Activated naive CD8-positive, alpha-beta T cell treated with anti-CD3 and anti-CD28 coated beads, Interleukin-2, amount 10 ng/mL, durations not matched to agents 7 days and 5 days (primary cell): ENCODE measurements at places on chromosomes 16 and 17. TPM values are rescaled to one million over a fixed set of nuclear protein-coding genes. Genes with fewer than 3 reads are reported as not detected.
A peak's percentile ranks its signal among the peaks of the same experiment; 100 is the strongest.

DNA sequence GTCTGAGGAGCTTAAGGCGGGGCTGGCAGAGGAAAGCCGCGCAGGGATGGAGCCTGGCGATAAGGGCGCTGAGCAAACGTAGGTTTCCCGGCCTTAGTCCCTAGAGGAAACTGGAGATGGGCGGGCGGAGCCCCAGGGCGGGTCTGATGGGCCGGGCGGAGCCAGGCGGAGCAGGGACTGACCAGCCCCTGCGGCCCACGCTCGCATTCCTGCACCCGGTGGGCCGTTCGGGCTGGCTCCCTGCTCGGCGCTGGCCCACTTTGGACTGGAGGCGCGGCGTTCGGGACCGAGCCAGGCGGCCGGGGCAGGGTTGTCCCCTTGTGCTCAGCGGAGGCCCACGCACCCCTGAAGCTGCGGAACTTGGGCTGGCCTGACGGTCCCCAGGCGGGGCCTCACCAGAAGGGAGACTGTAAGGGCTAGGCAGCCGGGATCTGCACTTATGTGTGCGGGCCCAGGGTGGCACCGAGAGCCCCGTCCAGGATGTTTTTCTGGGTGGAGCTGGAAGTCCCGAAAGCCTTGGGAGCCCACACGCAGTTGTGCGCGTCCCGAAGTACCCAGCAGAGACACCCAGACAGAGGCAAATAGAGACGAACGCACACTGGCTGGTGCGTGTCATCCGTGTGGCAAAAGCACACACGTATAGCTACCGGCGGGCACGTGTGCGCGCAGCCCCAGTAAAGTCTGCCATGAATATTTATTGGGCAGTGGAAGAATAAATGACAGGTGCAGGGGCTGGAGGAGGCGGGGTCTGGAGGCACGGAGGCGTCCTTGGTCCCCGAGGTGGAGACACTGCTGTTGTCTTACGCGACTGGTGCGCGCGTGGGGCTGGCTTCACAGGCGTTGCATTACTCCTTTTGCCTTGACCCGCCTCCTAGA, 1.4 kb downstream of the PYDC1 start:
- no peak for DNase-seq
- no peaks in the 10 kb centered on the region for H3K36me3 ChIP-seq
- H3K27ac ChIP-seq = peak overlapping the region; percentile 13
- H3K4me1 ChIP-seq = peaks cover 13% of the 10 kb centered on the region
- peak overlapping the region; percentile 72 for H3K4me3 ChIP-seq

DNA sequence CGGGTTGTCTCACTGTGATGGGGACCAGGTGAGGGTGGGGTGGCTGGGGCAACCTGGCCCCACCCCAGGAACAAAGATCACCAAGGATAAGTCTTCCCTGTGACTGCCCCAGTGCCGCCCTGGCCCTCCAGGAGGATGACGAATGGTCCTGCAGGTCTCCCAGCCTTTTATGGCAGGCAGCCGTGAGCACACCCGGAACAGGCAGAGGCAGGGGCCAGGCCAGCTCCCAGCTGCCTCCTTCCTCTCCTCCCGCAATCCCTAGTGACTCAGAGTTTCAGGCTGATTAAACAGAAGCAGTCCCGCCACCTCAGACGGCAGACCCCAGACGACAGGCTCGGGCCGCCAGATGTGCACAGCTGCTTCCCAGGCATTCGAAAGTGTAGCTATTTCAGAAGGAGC, 13.3 kb downstream of the JUP start:
- H3K27ac ChIP-seq = no peak overlapping the region
- H3K36me3 ChIP-seq = peaks cover 1% of the 10 kb centered on the region
- H3K4me3 ChIP-seq = no peak overlapping the region
- H3K4me1 ChIP-seq = peaks cover 7% of the 10 kb centered on the region
- H3K27me3 ChIP-seq = no peaks in the 10 kb centered on the region
- no peak for DNase-seq

GRCh38 chr17:76641501-76641900, 2.1 kb downstream of the ST6GALNAC1 start:
- no peak overlapping the region for H3K4me3 ChIP-seq
- peaks cover 3% of the 10 kb centered on the region for H3K4me1 ChIP-seq
- no peak overlapping the region for H3K27ac ChIP-seq
- no peak for DNase-seq

DNA sequence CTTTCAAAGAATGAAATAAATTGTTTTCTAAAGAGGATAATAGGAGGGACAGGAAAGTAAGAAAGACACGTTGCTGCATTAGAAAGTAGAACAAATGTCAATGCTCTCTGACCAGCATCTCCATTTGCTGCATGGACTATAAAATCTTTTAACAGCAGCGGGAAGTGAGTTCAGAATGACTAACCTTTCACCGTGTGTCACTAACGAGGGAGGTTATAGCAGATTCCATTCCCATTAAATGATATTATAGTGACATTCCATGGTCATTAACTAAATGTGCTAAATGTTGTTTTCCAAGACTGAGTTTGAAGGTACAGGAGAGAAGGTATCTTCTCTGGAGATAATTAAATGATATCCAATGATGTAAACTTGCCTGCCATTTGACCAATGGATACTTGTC, 127.1 kb upstream of the HS3ST3A1 start:
- no peaks in the 10 kb centered on the region for H3K4me1 ChIP-seq
- H3K27me3 ChIP-seq = peaks cover 4% of the 10 kb centered on the region
- DNase-seq = no peak
- no peak overlapping the region for H3K27ac ChIP-seq
- H3K4me3 ChIP-seq = no peak overlapping the region

The KRT24 gene
- not detected for total RNA-seq

DNA sequence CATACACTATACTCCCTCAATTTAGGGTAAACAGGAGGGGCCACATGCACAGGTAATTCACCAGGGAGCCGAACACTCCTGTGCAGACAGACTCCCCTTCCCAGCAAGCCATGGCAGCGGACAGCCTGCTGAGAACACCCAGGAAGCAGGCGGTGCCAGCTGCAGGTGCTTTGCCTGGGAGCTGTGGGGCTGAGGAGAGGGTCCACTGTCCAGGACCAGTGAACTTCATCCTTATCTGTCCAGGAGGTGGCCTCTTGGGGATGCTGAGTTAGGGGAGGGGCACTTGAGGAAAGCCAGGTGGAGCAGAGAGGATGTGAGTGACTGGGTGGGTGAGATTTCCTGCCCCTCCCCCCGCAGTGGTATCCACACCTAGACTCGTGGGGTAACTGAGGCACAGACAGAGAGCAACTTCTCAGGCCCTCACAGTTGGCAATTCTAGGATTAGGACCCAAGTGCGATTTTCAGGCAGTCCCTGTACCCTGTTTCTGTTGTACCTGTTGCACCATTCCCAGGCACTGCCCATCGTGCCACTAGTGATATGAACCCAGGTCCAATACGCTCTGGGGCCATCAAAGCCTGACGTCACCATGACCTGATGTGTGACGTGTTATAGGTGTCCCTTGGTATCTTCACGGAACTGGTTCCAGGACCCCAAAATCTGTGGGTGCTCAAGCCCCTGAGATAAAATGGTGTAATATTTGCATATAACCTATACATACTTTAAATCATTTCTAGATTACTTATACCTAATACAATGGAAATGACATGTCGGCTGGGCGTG, 1.2 kb downstream of the GRN start:
- DNase-seq = no peak
- peaks cover 23% of the 10 kb centered on the region for H3K4me1 ChIP-seq
- H3K27me3 ChIP-seq = peaks cover 16% of the 10 kb centered on the region
- H3K4me3 ChIP-seq = peak overlapping the region; percentile 93
- H3K27ac ChIP-seq = no peak overlapping the region

The SLC16A13 gene
- 15.8 TPM for total RNA-seq

- H3K27me3 ChIP-seq = no peaks in the 10 kb centered on the region
- H3K36me3 ChIP-seq = peaks cover 6% of the 10 kb centered on the region
- H3K4me1 ChIP-seq = peaks cover 5% of the 10 kb centered on the region
- no peak for DNase-seq
- H3K4me3 ChIP-seq = no peak overlapping the region
Measured at GRCh38 chr17:76432712-76433336, 20.1 kb downstream of the UBE2O start.

GRCh38 chr16:63410594-63410993, 1374.4 kb upstream of the CDH8 start:
- H3K36me3 ChIP-seq = no peaks in the 10 kb centered on the region
- no peaks in the 10 kb centered on the region for H3K4me1 ChIP-seq
- no peaks in the 10 kb centered on the region for H3K27me3 ChIP-seq
- no peak overlapping the region for H3K27ac ChIP-seq

DNA sequence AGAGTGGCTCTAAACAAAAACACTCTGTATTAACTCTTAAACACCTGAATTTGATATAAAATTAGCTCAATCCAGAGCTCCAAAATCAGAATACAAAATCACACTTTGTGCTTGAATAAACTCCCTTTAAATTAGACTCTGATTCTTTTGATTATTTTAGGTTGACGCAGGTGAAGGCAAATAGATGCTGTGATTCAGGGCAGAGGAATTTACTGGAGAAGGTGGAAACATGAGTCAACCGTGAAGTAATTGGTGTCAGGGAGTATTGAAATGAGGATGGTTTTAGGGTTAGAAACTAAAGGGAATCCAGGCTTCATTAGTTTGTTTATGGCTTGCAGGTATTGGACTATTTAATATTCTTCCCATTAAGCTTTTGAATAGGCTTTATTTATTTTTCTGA, 37.1 kb upstream of the TEKT1 start:
- no peak for DNase-seq
- H3K27me3 ChIP-seq = peaks cover 9% of the 10 kb centered on the region
- H3K27ac ChIP-seq = no peak overlapping the region
- no peak overlapping the region for H3K4me3 ChIP-seq
- no peaks in the 10 kb centered on the region for H3K36me3 ChIP-seq

DNA sequence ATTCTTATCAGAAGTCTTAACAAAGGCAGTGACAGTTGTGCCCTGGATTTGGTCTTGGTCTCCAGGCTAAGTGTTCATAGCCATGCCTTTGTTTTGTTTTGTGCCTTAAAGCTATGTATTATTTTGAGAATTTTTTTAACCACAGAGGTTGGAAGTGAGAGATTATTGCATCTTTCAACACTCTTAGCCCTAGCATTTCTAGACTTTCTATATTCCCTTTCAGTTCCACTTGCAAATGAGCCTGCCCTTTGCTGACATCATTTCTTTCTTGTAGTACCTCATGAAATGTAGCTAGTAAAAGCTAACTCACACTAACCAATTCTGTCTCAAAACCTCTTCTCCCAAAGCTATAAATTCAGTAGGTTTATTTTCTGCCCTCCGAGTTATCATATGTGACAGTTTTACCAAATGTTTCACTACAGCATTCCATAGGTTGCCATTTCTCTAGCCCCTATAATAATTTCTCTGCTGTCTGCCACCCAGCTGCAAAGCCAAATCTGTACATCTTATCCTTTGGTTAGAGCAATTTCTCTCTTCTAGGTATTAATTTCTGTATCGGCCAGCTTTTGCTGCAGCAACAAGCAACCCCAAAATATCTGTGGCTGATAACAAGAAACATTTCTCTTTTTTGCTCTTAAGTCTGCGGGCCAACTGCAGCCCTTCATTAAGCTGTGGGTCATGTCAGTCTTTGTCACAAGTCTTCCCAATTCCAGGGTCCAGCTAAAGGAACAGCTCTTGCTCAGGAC, 14.2 kb upstream of the CCL1 start:
- H3K4me1 ChIP-seq = peaks cover 25% of the 10 kb centered on the region
- H3K4me3 ChIP-seq = no peak overlapping the region
- peaks cover 12% of the 10 kb centered on the region for H3K27me3 ChIP-seq

The JUP gene
- total RNA-seq = 10.1 TPM

- H3K36me3 ChIP-seq = peaks cover 31% of the 10 kb centered on the region
- peaks cover 33% of the 10 kb centered on the region for H3K4me1 ChIP-seq
- H3K4me3 ChIP-seq = no peak overlapping the region
- no peak for DNase-seq
Measured at GRCh38 chr17:59627770-59628171, 8.1 kb downstream of the CLTC start.

DNA sequence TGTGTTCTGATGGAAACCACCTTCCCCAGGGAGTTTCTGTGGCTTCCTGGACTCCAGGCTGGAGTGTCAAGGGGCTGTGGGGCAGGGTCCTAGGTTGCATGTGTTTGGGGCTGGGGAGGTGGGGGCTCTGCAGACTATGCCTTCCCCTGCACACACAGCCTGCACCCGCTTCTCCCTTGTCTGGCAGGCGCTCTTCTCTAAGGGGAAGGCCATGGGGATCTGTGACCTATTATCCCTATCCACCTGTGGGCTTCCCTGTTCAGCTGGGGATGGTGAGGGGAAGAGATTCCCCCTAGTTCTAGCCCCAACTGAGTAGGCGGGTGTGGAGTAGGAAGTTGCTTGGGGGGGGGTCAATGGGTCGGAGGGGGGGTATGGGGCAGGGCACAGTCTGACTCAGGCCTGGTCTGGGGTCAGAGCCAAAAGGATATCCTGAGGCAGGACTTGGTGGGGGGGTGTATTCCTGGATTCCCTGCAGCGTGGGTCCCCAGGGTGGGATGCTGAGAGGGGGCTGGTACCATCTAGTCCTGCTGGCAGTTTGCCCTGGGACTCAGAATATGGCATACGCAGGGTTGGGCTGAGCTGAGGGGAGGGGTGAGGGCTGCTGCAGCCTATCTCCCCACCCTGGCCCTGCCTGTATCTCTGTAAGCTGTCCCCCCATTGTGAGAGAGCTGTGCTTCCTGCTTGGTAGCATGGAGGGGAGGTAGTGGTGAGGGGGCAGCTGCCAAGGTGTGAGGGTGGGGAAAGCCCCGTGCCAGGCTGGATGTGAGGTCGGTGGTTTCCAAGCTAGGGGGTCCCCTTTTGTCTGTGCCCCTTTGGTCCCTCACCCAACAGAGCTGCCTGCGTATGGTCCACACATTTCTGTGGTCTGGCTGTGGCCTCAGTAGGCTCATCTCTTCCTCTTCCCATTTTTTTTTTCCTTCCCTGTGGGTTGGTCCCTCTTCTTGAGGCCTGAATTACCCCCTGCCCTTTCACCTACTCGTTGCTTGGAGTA, 14.7 kb downstream of the RARA start:
- peaks cover 72% of the 10 kb centered on the region for H3K4me1 ChIP-seq
- H3K4me3 ChIP-seq = peak overlapping the region; percentile 99
- H3K27me3 ChIP-seq = no peaks in the 10 kb centered on the region
- peak overlapping the region; percentile 98 for H3K27ac ChIP-seq
- peaks cover 15% of the 10 kb centered on the region for H3K36me3 ChIP-seq
- no peak for DNase-seq

DNA sequence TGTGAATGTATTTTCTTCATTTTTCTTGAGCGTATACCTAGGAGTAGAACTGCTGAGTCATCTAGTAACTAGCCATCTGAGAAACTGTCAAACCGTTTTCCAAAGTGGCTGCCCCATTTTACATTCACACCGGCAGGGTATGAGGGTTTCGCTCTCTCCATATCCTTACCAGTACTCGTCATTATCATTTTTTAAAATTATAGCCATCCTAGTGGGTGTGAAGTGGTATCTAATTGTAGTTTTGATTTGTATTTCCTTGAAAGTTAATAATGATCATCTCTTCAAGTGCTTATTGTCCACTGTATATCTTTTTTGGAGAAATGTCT, 6.0 kb downstream of the RNF157 start:
- no peaks in the 10 kb centered on the region for H3K27me3 ChIP-seq
- peaks cover 57% of the 10 kb centered on the region for H3K36me3 ChIP-seq
- H3K4me1 ChIP-seq = peaks cover 51% of the 10 kb centered on the region
- no peak for DNase-seq
- H3K27ac ChIP-seq = no peak overlapping the region

GRCh38 chr16:50313596-50314478, 47.5 kb downstream of the ADCY7 start:
- H3K36me3 ChIP-seq = peaks cover 18% of the 10 kb centered on the region
- peaks cover 25% of the 10 kb centered on the region for H3K4me1 ChIP-seq
- H3K27me3 ChIP-seq = no peaks in the 10 kb centered on the region

The MVD gene
- 84.2 TPM for total RNA-seq

GRCh38 chr16:68396481-68396880, 51.8 kb downstream of the SMPD3 start:
- H3K36me3 ChIP-seq = no peaks in the 10 kb centered on the region
- H3K27ac ChIP-seq = peak overlapping the region; percentile 1
- DNase-seq = no peak
